ENCODE measurements at places on chromosomes 7 and 10.
A peak's percentile ranks its signal among the peaks of the same experiment; 100 is the strongest.

DNA sequence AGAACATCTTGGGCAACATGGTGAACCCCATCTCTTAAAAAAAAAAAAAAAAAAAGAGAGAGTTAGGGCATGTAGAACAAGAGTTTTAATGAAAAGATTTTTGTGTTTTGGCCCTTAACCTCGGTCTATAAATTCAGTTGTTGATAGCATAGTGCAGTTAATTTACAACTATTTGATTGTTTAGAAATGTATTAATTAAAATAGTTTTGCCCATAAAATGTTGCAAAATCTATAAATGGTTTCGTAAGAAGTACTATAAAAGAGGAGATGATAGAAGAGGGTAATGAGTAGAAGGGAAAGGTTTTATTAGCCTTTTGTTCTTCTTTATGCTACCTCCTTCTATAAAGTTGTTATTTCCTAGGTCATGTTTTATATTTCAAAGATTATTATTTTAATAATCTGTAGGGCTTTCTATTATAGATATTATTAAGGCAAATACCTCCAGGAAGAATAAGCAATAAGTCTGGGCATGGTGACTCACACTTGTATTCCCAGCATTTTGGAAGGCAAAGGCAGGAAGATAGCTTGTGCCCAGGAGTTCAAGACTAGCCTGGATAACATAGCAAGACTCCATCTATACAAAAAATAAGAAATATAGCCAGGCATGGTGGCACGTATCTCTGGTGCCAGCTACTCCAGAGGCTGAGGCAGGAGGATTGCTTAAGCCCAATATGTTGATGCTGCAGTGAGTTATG is 73.3 kb downstream of the MCU start:
- no peak for DNase-seq

- peak; percentile 88 for DNase-seq
Observed at GRCh38 chr10:117441812-117442443, 66.7 kb upstream of the PDZD8 start.

GRCh38 chr7:149431486-149432120 is 29.3 kb downstream of the ZNF777 start:
- DNase-seq, result no peak

DNA sequence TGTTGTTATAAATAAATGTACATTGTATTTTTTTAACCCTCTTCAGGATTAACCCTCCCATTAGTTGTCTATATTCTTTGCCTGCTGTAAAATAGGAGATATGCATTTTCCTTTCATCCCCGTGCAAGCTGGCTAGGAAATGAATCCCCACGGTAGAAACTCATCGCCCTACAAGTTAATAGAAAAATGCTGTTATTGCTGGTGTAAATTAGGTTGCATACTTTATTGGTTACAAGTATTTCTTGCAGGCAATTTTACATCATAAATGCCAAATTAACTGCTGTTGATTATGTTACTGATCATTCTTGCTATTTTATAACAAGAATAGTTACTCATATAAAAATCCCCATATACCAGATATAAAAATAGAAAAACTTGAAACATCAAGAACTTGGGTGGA is 454.2 kb upstream of the KLF6 start:
- DNase-seq, result no peak

- peak; percentile 41 for DNase-seq
Observed at GRCh38 chr7:11343818-11344413, 370.2 kb downstream of the PHF14 start.

DNA sequence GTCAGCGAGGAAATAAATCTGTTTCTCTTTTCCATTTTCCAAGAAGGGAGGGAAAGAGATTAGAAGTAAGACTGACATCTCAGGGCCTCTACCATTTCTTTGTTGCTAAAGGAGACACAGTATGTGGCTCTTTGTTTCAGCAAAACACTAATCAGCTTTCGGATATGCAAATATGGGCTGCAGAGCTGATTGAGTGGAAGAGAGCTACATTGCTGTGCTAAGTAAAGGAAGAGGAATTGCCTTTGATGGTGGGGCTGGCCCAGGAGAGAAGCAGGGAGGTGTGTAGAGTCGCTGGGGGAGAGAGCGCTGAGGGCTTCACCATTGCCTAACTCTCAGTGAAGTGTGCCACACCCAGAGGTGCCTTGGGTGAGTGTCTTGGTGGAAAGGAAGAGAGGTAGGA is 284.8 kb downstream of the SDK1 start:
- no peak for DNase-seq

DNA sequence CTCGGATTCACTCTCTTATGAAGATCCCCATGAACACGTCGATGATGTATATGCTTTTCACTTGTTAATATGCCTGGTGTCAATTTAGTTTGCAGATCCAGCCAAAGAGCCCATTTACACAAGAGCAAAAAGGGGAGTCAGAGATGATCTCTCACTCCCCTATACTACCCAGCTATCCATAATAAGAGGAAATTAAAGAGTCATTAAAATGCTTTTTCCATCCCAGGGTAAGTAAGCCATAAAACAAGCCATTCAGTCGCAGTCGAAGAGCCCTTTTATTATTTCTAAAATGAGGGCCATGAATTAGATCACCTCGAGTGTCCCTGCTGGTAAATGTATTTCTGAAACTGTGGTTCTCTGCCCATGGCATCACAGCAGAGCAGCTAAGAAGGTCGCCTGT is 41.2 kb downstream of the CHCHD3 start:
- no peak for DNase-seq

DNA sequence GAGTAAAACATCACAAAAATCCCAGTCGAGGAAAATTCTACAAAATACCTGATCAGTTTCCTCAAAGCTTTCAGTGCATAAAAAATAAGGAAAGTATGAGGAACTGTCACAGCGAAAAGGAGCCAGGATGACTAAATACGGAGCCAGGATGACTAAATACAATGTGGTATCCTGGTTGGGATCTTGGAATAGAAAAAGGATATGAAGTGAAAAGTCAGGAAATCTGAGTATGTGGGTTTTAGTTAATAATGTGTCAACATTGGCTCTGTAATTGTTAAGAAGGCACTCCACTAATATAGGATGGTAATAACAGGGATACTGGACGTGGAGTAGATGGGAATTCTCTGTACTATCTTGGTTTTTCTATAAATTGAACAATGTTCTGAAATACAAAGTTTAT is 175.5 kb downstream of the SUGCT start:
- DNase-seq, result no peak

DNA sequence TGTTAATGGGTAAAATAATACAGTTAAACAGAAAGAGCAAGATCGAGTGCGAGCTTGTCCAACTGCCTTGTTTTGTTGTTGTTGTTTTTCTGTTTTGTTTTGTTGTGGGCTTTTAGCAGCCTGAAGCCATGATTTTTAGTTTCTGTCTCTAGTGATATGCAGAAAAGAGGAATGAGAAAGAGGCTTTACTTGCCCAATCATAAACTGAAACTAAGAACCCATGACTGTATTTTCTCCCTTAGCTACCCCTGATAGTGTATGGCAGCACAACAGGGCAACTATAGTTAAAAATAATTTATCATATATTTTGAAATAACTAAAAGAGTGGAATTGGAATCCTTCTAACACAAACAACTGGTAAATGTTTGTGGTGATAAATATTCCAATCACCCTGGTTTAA is 493.9 kb downstream of the GLRX3 start:
- no peak for DNase-seq

GRCh38 chr10:113329121-113329596 is 223.7 kb upstream of the HABP2 start:
- peak; percentile 88 for DNase-seq

GRCh38 chr7:44334734-44335097 is 9.3 kb upstream of the CAMK2B start:
- DNase-seq, result no peak

- DNase-seq, result no peak
Observed at GRCh38 chr7:51316666-51317581, at the start of gene COBL. Gene COBL (minus strand): TSS chr7:51316809. CDS start chr7:51316633, 176 bp downstream.

DNA sequence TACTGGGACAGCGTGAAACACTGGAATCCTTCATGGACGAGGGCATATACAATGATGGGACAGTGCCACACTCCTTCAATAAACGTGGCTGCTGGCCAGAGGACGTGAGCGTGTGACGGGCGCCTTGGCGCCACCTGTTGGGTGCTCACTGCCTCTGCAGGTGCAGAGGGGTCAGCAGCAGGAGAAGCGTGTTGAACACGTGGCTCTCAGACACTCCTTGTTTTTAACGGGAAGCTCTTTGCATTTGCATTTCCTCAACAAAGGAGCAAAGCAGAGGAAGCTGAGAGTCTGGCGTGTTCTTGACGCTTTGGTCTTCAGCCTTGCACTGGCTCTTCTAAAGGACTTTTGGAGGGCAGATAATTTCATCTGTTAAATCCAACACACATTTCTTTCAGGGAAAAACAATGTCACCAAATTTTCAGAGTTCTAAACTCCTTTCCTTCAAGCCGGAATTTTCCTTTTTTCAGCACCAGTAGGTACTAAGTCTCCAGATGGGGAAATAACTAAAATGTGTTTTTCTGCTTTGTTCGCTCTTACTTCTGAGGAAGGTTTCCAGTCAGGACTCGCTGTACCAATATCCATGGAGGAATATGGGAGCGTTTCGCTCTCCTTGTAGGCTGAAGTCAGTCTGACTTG is 2.9 kb upstream of the GET4 start:
- peak; percentile 86 for DNase-seq

DNA sequence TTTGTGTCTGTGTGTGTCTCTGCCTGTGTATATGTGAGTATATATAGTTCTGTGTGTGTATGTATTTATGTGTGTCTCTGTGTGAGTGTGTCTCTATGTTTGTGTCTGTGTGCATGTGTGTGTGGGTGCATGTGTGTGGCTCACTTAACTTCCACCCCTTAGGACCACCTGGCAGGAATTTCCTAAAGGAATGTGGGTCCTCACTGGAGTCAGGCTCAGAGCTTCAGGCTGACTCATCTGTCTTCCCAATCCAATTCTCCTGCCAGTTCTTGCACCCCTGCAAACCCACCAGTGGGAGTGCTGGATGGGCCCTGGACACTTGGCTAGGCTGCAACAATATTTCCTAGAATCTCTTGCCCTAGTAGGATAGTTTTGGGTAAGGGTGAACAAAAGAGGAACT is 70.2 kb upstream of the GRB10 start:
- no peak for DNase-seq
